Posterior vena cava (tissue), 2 donors: ENCODE measurements at places on chromosomes 1 and 21. TPM values are rescaled to one million over a fixed set of nuclear protein-coding genes. Genes with fewer than 3 reads are reported as not detected.

GRCh38 chr1:117719004-117719403 lies 113.2 kb downstream of the TENT5C start:
- no peak for DNase-seq

- peak; percentile 81 for DNase-seq
Observed at GRCh38 chr1:17190010-17190995, 14.6 kb upstream of the PADI1 start.

GRCh38 chr1:188517139-188517538 lies 1688.4 kb downstream of the PLA2G4A start:
- DNase-seq, result no peak

Gene DENND2D
- total RNA-seq, result 10.5 TPM
